ENCODE measurements at places on chromosomes 4 and X.

- DNase-seq, result no peak
Measured at GRCh38 chrX:119266364-119266995, 30.4 kb downstream of the PGRMC1 start.

- no peak for DNase-seq
Measured at GRCh38 chr4:156969101-156969500, 2.5 kb downstream of the PDGFC start.

GRCh38 chr4:155638195-155638965 is 28.3 kb upstream of the GUCY1A1 start:
- DNase-seq, result no peak

- peak; percentile 6 for DNase-seq
Measured at GRCh38 chrX:56733459-56734046, 4.5 kb downstream of the NBDY start.

DNA sequence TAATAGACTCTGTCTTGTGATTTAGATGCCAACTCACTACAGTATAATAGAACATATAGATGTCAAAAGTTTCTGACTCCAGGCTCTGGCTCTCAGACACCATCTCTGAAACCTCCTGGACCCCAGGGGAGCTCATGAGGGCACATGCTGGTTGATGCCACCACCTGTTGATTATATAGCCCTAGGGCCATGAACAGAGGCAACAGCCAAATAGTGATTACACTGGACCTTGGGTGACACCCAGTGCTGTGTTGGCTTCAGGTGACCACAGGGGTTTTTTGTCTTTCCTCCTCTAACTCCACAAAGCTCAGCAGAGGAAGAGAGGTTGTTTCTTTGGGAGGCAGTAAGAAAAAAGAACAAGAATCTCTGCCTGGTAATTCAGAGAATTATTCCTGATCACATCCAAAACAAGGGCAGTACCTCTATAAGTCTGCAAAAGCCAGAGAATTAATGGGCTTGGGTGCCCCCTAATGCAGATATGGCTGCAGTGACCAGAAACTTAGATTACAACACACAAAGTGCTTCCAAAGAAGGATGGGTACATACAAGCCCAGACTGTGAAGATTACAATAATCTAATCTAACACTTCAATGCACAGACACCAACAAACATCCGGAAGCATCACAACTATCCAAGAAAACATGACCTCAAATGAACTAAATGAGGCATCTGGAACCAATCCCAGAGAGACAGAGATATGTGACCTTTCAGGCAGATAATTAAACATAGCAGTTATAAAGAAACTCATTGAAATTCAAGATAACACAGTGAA is 1920.6 kb downstream of the ARAP2 start:
- DNase-seq, result no peak

DNA sequence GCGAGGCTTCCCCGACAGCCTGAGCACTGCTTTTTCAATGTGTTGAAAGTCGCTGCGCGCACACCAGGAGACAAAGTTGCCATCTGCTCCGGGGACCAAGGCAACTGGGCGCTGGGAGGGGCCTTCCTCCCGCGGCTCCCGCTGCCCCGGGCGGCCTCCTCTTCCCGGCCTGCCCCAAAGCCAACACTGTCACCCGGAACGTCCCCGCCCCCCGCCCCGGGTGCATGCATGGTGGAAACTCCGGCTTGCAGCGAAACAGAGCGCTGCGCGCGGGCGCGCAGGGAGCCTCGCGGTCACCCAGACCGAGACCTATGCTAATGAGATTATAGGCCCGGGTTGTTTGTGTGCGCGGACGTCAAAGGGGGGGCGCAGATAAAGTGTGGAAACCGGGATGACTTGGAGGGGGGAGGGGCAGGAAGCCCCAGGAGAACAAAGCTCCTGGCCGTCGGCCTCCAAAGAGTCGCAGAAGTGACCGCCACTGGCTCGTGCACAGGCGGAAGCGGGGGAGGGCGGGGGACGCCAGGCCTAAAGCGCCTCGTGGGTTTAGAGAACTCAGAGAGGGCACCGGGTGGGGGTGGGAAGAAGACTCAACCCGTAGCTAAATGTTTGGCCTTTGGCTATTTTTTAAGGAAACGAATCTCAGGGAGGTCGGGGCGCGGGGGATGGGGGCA is 88.8 kb downstream of the BCOR start:
- DNase-seq, result no peak

- no peak for DNase-seq
Measured at GRCh38 chrX:16124201-16124600, 836 bp downstream of the GRPR start.

DNA sequence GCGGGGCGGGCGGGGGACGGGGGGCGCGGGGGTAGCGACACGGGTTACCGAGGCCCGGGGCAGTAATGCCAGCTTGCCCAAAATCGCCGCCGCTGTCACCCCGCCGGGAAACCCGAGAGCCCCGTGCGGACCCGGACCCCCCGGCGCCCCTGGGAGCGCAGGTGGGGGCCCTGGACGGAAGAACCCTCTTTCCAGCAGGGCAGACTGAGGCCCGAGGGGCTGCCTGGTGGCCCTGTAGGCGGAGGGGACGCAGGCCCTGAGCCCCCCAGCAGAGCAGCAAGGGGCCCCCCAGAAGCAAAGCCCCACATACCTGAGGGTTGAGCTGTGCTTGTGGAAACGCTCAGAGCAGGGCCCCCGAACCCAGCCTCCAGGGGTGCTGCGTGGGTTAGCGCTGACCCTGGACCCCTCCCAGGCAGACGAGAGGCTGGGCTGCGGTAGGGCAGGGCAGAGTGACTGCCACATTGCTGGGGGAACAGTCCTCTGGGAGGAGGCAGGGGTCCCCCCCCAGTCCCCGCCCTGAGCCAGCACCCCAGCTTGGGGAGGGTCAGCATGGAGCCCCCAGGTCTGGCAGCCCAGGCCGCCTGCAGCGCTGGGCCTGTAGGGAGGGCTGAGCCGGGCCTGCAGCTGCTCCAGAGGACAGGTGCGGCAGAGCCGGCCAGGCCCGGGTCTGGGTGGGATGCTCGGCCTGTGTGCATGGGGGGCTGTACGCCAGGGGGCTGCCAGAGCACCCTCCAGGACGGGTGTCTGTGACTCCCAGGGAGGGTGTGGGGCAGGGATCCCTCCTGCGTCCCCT is 646 bp downstream of the DOK7 start:
- DNase-seq, result no peak

- DNase-seq, result peak; percentile 63
Measured at GRCh38 chrX:9341291-9342201, 123.3 kb upstream of the TBL1X start.

DNA sequence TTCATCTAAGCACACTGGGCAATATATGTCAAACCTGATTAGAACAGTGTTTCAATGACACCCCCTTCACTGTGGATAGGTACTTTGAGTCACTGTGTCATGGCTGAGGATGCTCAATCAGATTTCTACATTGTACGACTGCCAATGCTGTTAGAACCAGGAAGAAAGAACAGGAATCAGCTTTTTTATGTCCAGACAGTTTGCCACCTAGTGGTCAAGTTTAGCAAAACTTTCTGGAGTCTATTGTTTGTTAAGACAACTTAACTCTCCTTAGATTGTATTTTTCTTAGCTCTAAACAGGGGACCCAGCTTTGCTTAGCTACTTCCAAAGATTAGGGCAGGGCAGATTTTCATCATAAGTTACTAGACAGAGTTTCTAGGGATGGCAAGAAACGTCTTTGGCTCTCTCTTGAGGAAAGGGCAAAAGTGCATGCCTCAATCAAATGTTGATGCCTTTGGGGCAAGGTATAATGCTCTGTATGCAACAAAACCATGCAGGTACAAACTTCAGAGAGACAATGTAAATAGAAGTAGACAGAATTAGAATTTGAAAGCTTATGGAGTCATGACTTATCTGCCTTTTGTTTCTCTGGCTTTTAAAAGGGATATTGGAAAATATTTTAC is 40.5 kb upstream of the BMP3 start:
- peak; percentile 1 for DNase-seq

DNA sequence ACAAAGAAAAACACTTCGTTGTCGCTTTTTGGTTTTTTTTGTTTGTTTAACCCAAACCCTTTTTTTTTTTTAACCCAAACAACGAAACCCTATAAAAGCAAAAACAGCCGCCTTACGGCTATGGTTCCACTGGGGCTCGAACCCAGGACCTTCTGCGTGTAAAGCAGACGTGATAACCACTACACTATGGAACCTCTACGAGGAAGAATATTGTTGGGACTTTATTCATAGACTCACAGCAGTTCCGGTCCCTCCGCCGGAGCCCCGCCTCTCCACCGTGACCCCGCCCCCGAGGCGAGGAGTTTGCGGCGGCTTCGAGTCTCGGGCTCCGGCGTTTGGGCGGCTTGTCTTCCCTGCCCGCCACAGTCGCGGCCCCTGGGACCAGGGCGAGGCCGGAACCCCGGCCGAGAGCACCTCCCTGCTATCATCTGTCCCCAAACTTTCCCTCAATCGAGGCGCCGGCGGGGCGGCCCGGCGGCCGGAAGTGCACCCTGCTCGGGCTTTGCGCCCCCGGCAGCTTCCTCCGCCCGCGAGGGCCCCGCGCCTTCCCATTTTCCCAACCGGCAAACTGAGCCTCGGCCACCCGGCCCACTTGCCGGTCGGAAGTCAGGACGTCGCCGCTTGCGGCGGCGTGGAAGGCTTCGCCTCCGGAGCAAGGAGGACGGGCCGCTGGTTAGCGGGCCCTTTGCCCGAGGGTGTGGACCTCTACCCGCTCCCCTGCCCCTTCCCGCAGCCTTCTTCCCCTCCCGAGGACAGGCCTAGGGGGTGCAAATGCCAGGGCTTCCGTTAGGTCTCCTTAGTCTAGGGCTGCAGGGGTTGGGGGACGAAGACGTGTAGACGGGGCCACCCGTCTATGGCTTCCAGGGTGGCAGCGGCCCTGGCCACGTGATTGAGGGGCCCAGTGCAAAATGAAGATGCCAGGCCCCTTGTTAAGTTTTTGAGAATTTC is 3.2 kb upstream of the RS1 start:
- DNase-seq, result peak; percentile 48

DNA sequence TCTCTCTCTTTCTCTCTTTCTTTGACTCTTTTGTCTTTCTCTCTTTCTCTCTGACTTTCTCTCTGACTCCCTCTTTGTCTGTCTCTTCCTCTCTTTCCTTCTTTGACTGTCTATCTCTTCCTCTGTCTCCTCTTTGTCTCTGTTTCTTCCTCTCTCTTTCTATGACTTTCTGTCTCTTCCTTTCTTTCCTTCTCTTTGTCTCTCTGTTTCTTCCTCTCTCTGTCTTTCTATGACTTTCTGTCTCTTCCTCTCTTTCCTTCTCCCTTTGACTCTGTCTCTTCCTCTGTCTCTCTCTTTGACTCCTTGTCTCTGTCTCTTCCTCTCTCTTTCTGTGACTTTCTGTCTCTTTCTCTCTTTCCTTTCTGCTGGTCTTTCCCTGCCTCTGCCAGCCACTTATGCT is 38.7 kb downstream of the HNRNPD start:
- DNase-seq, result no peak

DNA sequence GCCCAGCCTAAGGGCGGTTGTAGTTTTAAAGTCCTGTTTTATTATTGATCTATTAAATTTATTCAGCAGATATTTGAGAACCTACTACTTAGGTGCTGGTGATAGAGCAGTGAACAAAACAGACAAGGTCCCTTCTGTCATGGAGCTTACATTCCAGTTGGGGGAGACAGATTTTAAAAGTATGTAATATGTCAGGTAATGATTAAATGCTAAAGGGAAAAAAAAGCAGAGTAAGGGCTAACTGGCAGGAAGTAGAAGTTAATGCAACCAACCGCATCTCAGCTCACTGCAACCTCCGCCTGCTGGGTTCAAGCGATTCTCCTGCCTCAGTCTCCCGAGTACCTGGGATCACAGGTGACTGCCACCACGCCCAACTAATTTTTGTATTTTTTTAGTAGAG is 7.8 kb upstream of the MCUB start:
- DNase-seq, result no peak

DNA sequence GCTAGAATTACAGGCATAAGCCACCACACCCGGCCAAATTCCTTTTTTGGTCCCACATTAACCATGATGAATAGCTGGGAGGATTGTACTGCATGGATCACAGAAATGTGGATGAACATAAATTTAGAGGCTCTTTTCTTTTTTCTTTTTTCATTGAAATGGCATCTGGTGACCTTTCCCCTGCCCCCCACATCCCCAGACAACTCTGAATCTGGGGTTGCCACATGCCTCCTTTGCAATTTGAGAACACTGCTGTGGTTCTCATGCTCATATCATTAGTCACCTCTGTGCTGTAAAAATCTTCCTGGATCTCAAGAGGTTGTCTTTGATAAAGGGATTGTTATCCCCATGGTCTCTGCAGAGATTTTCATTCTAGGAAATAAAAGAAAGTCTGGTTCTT is 22.8 kb upstream of the FMR1NB start:
- no peak for DNase-seq

GRCh38 chr4:7917669-7918068 is 22.0 kb downstream of the AFAP1 start:
- DNase-seq, result no peak

DNA sequence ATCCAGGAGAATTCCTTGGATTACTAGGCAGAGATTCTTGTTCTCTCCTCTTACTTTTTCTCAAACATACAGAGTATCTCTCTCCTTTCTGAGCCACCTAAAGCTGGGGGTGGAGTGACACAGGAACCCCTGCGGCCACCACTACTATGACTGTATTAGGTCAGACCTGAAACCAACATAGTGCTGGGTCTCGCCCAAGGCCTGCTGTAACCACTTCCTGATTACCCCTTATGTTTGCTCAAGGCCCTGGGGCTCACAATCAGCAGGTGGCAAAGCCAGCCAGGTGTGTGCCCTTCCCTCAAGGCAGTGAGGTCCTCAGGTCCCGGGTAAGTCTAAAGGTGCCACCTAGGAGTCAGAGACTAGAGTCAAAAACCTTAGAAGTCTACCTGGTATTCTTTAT is 166.4 kb downstream of the PARM1 start:
- DNase-seq, result no peak

DNA sequence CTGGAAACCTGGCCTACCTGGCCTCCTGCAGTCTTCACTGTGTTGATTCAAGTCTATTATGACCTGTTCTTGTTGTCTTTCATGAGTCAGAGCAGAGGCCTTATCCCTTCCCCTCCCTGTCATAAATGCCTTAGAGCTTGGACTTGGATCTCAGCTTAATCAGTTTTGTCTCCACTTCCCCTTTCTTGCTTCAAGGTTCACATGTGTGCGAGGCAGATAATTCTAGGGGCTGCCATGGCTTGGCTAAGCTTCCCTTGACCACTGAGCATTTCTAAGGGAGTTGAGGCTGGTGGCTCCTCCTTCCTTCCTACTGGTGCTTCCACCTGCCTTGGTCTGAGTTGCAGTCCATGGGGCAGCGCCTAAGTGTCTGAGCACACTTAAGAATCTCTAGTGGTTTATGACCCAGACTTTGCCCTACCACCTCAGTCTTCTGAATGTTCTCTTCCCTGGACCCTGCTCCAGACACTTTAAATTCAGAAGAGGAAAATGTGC is 1.7 kb upstream of the HEPH start:
- DNase-seq, result no peak

- no peak for DNase-seq
Measured at GRCh38 chr4:932713-933070, 432 bp downstream of the TMEM175 start.

GRCh38 chrX:38654302-38654701 is 93.0 kb downstream of the TSPAN7 start:
- DNase-seq, result no peak

GRCh38 chr4:138097912-138098600 is 144.1 kb downstream of the SLC7A11 start:
- DNase-seq, result no peak

Measured in NCI-H748 treated with DMSO at 0.1 percent for 48 hours (cell line).